Fibroblast of skin of right biceps (primary cell): ENCODE measurements at places on chromosomes 4 and X.
A peak's percentile ranks its signal among the peaks of the same experiment; 100 is the strongest.

GRCh38 chrX:47613082-47613481 lies 6.6 kb downstream of the SYN1 start:
- DNase-seq, result no peak

GRCh38 chr4:7762376-7763030 lies 177.2 kb downstream of the AFAP1 start:
- no peak for DNase-seq

DNA sequence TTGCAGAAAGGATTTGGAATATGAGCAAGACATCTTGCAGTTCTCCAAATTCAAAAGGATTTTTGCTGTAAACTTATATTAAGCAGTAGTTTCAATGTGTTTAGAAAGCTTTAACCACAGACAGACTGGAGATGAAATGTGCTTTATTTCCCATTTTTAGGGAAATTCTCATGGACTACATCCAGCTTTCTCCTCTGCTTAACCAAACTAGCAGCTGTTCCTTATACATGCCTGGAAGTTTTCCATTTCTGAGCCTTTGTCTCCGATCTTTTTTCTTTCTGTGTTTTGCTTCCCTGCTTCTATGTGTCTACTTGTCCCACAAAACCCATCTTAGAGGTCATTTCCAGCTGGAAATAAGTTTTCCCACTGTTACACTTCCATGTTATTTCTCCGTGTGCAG lies 41.6 kb downstream of the TMA16 start:
- no peak for DNase-seq

DNA sequence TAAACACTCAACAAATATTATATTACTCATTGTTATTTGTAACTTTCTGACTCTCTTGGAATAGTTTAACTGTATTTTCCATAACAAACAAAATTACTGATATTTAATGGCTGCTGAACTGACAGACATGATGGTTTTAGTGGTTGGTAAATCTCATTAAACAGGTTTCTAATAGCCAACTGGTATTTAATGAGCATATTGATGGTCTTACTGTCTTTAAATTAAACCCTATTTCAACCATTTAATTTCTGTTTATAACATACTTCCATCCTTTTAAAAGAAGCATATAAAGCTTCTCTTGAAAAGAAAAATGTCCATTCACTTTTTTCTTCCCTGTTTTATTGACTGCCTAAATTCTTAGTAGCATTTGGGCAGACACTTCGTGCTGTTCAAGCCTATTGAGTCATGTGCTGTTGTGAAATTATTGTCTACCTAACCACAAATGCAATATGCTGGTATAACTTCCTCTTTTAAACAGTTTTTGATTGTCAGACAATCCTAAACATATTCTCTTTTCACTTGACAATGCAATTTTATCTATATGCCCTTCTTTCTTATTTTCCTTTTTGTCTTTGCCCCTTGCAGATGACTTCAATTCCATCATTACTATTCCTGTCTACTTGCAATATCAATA lies 163.9 kb upstream of the SLC7A11 start:
- peak; percentile 46 for DNase-seq

DNA sequence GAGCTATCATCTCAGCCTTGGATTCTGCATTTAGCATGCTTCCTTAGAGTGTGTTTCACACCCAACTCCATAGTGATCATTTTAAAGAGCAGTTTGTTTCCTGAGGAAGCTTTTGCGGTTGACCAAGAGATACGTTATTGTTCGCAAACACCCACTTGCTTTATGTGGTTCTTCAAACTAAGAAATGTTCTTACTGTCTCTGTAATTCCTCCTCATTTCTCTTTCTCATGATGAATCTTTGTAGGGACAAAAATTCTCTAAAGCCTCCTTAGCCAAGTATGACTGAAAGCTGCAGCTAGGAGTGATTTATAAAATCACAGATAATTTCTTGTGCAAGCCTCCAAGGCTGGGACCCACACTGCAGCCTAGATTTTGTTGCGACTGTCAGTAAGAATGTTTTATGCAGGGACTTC lies 10.0 kb downstream of the TNIP3 start:
- DNase-seq, result no peak

DNA sequence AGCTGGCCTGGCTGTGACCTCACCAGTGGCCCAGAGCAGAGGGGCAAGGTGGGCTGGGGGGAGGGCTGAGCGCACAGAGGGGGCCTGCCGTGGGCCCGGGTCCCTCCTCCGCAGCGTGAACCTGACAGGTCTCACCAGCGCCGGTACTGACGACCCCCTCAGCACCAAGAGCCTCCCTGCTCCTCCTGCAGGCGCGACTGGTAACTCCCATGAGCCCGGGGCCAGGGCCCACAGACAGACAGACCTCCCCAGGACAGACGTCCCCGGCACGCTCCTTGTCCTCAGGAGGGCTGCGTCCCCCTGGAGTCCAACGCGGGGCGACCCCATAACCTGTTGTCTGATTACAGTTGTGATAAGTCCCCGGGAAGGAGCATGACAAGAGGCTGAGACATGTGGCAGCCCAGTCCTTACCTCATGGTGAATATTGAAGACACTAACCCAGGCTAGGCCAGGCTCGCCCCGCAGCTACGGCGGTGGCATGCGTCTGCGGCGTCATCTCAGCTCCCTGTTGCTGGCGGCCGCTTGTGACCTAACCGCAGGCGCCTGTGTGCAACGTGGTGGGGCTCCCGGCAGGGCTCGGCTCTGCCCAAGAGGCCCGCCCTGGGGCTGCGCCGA lies 8.5 kb downstream of the AKAP17A start:
- no peak for DNase-seq

DNA sequence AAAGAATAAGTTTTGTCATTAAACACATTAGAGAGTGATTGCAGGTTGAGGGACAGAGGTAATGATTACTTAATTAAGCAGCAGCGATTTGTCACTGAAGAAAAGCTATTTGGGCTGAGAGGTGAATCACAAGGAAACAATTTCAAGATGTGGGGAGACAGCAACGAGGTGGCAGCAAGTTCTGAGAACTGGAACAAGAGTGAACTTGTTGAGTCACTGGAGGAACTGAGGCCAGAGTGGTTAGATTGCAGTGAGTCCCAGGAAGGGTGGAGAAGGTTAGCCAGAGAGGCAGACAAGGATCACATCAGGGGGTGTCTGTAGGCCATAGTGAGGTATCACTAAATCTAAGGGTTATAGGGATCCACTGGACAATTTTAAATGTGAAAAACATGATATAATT lies 57.9 kb upstream of the TMPRSS11A start:
- peak; percentile 36 for DNase-seq

- DNase-seq, result peak; percentile 75
Measured at GRCh38 chrX:45422216-45422925, 221.7 kb upstream of the DIPK2B start.

DNA sequence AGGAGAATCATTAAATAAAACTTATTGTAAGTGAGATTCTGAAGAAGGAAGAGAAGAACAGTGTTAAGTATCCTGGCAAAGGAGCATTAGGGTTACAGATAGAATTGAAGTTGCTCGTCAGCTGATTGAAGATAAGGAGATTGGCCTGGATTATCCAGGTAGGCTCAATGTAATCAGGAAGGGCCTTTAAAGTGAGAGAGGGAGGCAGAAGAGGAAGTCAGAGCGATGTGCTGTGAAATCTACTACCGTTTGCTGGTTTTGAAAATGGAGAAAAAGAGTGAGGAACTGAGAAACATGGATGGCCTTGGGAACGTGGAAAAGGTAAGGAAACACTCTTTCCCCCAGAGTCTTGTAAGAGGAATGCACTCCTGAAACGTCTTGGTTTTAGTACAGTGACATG lies 245.7 kb downstream of the ANTXR2 start:
- DNase-seq, result no peak

DNA sequence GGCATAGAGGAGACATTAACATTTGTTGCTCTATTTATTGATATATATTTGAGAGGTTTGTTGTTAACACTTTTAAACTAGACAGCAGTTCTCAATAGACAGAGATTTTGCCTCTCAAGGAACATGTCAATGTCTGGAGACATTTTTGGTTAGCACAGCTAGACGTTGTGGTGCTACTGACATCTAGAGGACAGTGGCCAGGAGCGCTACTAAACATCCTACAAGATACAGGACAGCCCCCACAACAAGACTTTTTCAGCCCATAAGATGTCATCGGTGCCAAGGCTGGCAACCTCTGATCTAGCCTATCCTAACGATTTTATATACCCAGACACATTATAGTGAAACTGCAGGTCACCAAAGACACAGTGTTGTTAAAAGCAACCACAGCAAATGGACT lies 18.4 kb upstream of the CTSO start:
- DNase-seq, result peak; percentile 44

DNA sequence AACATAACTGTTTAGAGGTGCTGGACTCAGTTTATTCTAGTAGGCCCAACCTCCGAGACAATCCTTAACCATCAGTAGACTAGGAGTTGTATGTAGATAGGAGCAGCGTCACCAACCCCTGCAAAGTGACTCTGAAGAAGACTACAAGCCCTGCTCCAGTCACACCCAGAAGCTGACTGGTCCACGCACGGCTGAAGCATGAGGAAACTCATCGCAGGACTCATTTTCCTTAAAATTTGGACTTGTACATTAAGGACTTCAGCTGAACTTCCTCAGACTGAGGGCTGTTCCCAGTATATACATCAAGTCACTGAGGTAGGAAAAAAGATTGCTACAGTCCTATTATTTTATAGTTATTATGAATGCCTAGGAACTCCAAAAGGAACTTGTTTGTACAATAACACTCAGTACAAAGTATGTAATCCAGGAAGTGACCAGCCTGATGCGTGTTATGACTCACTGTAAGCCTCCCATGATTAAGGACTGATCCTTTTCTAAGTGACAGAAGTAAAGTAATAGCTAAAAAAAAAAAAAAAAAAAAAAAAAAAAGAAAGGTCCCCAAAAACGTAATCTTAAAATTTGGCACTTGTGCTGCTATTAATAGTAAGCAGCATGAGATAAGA lies 41.6 kb upstream of the UGT2B7 start:
- peak; percentile 68 for DNase-seq

DNA sequence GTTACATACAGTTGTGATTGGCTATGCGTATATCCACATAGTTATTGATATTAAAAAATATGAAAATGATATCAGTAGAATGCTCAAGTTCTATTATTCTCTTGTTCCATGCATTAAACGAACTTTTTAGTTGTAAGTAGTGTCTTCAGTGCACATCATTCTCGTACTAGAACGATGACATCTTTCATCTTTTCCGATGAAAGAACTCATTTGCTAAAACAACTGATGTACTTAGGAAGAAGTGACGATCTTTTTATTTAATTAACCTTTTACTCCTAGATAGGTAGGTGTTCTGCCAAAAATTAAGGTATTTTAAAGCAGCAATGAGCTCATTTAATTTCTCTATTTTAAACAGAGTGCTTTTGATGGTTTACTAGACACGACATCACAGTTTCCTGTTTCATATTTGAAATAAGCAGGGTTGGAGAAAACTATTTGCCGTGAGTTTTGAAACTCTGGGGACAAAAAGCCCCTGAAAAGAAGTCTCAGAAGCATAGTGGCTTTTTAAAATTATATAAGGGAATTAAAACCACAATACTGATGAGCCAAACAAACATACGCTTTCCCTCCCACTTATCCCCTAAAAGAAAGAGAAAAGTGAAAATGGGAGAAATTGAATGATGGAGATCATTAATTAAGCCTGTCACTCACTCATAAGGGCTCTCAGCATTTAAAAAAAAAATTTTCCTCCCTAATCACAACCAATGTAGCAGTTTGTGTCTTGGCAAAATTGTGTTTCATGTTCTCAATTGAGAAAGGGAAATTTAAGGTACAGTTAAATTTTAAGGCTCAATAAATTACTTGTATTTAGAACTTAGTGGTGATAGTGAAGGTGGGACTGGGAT lies 25.6 kb downstream of the SPRY1 start:
- DNase-seq, result no peak

- no peak for DNase-seq
Measured at GRCh38 chr4:56389558-56389957, 2.3 kb upstream of the AASDH start.

DNA sequence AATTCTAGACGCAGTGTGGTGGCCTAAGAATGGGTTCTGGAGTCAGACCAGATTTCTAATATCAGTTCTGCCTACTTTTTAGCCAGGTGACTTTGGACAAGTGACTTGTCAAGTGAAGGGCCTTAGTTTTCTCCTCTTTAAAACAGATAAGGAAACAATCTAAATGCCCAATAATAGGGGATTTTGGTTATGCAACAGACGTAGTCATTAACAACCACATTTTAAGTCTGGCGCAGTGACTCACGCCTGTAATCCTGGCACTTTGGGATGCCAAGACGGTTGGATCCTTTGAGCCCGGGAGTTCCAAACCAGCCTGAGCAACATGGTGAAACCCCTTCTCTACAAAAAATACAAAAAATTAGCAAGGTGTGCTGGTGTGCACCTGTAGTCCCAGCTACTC lies 2.1 kb upstream of the ZMYM3 start:
- no peak for DNase-seq

GRCh38 chr4:78863991-78864390 lies 75.2 kb downstream of the PAQR3 start:
- DNase-seq, result no peak

DNA sequence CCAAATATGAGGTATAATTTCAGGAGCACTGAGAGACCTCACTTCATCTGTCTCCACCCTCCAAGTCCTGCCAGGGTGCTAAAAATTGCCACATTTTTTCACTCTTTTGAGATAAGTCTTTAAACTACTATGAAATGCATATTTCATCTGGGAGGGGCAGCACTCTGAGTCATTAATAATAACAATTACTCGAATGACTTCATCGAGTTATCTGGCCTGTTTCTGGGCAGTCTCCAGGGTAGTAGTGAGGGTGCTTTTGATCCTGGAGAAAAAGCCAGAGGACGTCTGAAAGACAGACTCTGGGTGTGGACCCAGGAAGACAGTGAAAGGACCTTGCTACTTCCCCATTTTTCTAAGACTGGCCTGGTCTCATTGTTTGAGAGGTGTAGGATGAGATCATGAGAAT lies 42.3 kb upstream of the SRD5A3 start:
- peak; percentile 53 for DNase-seq

- peak; percentile 19 for DNase-seq
Measured at GRCh38 chr4:164210377-164210776, 543.6 kb upstream of the SMIM31 start.

DNA sequence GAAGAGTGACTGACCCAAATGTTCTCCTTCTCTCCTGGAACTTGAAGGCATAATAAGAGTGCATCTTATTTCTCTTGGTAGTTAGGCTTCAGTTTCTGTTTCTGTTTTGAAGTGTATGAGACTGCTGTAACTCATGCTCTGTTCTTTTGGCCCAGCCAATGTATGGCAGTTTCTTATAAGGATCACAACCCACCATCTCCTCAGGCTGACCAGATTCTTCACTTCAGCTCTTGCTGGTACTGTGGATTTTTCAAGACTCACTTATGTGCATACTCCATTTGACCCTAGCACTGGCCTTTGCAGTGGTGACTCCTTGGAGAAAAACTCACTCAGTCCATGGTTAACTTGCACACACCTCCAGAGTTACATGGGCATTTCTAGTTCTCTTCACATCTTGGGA lies 9.6 kb upstream of the YTHDC1 start:
- DNase-seq, result no peak

GRCh38 chr4:100786481-100786880 lies 268.7 kb upstream of the EMCN start:
- no peak for DNase-seq

DNA sequence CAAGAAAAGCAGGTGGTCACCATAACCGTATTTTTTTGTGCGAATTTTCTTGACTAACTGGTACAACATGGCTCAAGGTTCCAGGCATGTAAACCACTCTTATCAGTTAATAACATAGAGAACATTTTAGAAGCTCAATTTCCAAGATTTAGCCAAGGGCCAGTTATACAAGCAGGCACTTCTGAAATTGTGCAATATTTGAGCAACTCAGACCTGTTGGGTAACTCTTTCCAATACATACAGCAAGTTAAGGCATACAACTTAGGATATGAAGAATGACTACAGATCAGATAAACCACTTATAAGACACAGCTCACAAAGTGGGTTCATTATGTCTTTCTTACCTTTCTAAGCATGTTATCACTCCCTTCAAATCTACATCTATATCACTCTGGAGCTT lies 43.9 kb downstream of the ZNF280C start:
- no peak for DNase-seq
